ENCODE measurements at places on chromosomes 16 and 17.

DNA sequence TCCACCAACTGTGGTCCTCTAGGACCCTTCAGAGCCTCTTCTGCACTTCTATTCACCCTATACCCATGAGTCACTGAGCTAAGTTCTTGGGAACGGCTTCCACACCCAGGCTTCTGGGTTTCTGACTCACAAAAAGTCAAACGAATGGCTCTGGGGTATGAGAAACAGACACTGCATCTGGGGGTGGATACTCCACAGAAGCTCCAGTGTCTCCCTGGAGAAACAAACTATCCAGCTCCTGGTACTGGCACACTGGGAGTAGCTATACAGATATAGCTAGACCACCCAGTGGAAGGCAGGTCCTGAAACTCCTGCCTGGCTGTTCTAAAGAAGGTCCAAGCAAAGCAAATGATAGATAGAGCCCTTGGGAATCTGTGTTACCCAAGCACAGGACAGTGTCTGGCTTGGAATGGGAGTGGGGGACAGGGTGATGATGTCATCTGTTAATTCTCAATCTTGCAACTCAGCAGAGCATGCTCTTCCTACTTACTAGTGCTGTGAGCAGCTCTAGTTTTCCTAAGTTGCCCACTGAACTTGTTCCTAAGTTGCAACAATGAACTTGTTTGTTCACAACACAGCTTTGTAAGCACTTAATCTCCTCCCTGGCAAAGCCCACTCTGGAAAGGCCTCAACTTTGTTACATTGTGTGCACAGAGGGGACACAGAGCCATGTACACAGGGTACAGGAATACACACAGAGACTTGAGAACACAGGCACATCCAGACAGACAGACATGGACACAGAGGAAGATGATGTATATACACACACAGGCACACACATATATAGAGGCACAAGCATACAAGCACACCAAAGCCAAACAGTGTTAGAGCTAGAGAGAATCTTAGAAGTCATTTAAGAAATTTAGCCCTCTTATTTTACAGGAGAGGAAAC, 6.7 kb downstream of the MMP28 start:
- no peak for DNase-seq

DNA sequence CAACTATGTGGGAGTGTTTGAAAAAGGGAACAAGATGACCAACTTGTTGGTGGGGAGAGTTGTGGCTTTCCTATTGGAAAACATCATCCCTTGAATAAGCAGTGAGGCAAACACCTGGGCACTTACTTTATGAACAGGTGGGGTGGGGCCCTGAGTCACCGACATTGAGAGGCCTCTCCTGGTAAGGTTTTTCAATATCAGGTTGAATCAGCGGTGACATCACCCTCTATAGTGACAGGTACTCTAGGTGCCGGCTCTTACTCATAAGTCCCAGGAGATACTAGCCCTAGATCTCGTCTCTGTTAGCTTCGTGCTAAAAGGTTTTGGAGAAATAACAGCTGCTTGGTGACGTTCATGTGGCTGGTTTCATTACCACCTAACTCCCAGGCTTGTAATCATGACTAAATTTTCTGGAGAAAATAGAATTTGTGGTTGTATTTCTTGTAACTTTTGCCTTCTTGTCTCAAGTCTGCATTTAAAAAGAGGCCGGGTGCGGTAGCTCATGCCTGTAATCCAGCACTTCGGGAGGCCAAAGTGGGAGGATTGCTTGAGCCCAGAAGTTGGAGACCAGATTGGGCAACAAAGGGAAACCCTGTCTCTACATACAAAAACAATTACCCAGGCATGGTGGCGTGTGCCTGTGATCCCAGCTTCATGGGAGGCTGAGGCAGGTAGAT, 19.3 kb downstream of the CDH1 start:
- peak; percentile 41 for DNase-seq

- no peak for DNase-seq
Measured at GRCh38 chr17:39573447-39574298, 34.0 kb downstream of the NEUROD2 start.

DNA sequence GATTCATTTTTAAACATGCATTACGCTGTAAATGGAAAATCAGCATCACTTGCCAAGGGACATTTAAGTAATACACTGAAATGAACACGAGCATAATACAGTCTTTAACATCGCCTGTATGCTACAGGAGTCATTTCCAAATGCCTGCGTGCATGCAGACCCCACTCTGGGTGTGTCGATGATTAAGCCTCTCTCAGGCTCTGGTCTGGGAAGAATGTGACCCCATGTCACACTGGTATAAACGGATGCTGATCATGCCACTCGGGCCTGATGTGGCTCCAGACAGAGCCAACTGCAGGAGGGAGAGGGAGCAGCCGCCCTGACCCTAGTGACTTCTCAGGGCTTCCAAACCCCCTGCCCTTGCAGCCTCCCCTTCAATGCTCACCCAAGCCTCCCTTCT, 10.8 kb downstream of the EMP2 start:
- DNase-seq, result no peak

GRCh38 chr17:32269377-32269776, 3.7 kb downstream of the RHBDL3 start:
- DNase-seq, result no peak

DNA sequence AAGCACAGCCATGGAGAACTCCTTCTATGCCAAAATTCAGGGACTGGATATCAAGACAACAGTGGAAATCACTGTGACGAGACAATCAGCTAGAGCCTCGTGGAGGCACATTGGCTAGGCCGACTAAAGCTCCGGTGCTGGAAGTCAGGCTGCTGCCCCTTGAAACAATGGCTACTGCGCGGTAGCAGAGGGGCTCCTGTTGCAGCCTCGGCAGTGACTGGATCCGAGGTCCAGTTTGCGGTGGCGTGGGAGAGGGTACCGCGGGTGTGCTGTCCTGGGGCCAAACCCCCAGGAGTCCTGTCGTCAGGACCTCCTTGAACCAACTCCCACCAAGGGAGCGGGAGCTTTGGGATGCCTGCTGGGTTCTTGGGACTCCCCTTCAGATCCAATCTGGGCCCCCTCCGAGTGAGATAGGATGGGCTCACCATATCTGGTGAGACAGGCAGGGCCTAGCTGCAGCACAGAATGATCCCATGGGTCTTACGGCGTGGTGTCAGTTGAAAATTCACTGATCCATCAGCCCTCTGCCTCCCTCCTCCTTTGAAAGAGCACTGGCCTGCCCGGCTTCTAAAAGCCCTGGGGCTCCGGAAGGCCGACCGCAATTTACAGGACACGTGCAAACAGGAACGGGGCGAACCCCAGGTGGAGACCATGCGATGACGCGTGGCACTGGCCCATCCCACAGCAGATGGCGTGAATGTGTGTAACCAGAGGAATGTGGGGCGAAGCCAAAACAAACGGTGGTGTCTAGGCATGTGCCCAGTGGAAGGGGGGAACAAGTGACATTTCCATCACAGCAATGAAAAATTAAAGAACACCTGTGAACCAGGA, 15.8 kb upstream of the KCNJ18 start:
- DNase-seq, result no peak

DNA sequence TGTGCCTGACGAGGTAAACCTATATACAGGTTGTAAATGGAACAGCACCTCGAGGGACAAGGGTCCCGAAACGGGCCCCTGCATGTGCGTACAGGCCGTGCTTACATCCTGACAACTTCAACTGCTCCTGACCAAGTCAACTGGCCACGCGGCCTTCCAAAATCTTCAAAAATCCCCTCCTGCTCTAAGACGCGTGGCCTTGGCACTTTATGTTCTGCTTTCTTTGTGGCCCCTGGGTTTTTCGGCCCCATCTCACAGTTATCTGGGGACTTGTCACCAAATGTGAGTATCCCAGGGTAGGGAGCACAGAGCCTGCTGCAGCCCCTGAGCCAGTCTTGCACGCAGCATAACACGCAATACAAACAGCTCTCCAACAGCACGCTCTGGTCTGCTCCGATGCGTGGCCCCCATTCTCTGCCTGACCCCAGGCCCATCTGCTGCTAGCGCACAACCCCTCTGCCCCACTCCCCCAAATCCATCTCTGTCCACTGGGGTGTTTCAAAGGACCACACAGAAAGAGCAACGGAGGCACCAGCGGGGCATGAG, 659 bp downstream of the RPH3AL start:
- DNase-seq, result no peak

DNA sequence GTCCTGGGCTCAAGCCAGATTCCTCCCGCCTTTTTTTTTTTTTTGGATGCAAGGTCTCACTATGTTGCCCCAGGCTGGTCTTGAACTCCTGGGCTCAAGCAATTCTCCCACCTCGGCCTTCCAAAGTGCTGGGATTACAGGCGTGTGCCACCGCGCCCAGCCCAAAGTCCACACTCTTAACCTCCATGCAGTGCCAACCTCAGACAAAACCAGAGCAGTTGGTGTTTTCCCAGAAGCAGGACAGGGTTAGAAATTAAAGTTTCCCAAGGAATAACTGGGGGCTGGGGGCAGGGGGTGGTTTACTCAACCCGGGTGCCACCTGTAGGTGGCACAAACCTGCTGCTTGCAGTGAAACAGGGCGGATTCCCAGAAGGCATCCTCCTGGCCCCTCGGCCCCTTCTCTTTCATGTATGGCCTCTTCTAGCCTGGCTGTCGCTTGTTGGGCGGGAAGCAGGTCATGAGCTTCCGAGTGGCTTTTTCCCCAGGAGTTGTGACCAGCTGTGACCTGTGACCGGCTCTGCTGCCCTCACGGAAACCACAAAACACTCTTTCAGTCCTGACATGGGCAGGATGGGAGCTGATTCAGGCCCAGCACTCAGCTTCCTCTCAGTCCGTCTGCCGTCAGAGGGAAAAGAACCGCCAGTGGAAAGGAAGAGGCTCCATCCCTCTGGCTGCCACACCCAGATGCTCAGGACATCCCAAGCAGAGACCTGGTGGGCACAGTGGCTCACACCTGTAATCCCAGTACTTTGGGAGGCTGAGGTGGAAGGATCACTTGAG, 25.6 kb upstream of the USP7 start:
- no peak for DNase-seq

- no peak for DNase-seq
Measured at GRCh38 chr16:20348365-20349185, 3.9 kb downstream of the UMOD start.

DNA sequence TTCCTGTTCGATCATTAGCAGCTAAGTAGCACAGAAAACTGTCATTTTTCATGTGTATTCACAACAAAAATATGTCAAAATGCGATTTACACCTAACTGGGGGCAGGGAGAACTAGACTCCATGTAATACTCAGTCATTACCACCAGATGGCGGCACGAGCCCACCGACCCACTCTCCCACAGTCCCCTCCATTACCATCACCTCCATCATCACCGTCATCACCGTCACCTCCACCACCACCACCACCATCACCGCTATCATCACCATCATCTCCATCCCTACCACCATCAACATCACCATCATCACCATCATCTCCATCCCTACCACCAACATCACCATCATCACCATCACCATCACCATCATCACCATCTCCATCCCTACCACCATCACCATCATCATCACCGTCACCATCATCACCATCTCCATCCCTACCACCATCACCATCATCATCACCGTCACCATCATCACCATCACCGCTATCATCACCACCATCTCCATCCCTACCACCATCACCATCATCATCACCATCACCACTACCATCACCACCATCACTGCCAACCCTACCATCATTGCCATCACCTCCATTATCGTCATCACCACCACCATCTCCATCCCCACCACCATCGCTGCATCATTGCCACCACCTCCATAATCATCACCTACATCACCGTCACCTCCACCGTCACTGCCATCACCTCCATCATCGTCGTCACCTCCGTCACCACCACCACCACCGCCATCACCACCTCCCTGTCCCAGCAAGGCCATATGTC, 14.4 kb downstream of the NDUFAF8 start:
- peak; percentile 33 for DNase-seq

- no peak for DNase-seq
Measured at GRCh38 chr16:55621771-55622170, 34.0 kb upstream of the SLC6A2 start.

GRCh38 chr16:69931631-69932030, 19.5 kb upstream of the CLEC18A start:
- no peak for DNase-seq

- no peak for DNase-seq
Measured at GRCh38 chr16:2009164-2009711, 383 bp downstream of the ZNF598 start.

GRCh38 chr17:38533866-38534497, 71.8 kb downstream of the SRCIN1 start:
- no peak for DNase-seq

GRCh38 chr16:47197536-47198179, 53.9 kb upstream of the NETO2 start:
- DNase-seq, result no peak

GRCh38 chr17:54891176-54891821, 9.4 kb upstream of the TOM1L1 start:
- DNase-seq, result no peak

GRCh38 chr16:81445143-81445961, 744 bp downstream of the CMIP start:
- no peak for DNase-seq

DNA sequence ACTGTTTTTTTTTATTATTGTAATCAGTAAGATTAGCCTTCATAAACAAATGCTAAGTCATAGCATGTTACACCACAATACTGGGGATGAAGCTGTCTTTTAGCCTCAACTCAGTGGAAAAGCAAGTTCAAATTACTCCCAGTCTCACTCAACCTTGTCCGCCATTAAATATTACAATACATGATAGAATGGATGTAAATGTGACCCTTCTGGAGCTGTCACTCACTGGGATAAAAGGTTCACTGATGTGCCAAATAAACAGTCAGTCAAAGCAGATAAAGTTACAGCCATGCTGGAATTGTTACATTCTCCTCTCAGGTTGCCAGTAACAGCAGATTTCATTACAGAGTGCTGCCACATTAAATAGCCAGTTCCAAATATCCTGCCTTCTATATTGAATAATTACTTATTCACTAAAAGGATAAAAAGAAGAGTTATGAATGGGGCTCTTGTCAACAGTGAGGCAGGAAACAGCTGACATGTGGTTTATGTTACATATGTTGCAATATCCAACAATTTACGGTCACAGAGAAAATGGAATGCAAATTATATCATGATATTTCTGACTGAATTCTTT, 53.4 kb downstream of the BRIP1 start:
- no peak for DNase-seq

DNA sequence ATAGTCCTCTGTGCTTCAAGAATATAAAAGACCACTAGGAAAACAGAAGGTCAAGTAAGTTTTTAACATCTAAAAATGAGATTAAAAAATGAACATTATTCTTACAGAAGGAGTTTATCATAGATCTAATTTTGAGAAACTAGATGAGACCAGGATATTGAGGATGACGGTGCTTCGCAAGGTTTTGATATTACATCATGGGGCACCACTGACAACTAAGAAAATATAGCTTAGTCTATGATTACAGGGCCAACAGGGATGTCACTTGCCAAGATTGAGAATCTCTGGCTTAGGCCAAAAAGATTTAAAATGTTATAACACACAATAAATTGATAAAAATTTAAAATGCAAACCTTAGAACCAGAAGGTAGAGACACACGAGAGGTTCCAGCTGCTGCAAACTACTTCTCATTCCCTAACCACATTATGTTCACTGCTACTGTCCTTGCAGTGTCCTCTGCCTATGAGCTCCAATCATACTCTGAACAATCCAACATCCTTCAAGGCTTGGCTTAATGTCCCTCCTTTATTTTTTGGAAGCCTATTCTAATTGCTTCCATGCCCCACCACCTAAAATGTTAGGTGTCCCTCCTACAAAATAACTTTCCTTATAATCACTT, 33.2 kb downstream of the USP32 start:
- no peak for DNase-seq
